ENCODE measurements at places on chromosomes 4 and X. TPM values are rescaled to one million over a fixed set of nuclear protein-coding genes. Genes with fewer than 3 reads are reported as not detected.

- DNase-seq = no peak
Measured at GRCh38 chrX:14505648-14506047, 23.7 kb upstream of the GLRA2 start.

DNA sequence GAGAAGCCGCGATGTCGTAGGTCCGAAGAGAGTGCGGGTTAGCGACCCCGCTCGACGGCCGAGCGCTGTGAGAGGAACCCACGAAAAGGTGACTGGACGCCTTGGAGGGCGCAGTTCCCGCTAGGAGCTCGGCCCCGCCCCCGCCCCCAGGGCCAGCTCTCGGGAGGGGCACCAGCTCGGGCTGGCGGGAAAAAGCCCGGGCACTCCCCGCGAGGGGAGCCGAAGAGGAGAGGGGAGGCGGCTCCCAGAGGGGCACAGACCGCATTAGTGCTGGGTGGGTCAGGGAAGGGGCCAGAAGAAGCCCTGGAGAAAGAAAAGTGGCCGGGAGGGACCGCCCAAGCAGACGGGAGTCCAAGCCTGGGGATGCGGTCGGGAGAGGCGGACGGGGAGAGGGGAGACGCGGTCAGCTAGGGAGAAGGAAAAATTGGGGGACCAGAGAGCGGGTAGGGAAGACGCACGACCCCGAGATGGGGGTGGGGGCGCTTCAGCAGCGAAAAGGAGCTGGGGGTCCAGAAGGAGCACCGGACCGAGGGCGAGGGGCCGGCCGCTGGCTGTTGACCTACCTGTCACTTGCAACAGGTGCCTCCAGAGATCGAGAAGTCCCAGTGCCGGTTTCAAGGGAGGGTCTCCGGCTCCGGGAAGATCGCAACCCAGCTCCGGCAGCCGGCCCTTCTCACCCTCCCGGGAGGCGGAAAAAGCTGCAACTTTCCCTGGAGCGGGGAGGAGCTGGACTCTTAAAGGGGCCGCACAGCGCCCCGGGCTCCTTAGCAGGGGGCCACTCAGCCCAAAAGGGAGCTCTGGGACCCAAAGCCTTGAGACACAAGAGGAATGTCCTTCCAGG is at the start of gene SYTL4:
SYTL4 (minus strand) TSS at position 681 of the 841 bp plus-strand sequence. CDS start 30,084 bp downstream, outside the sequence.
- no peak for DNase-seq

GRCh38 chrX:17564689-17565409 is 172.4 kb upstream of the SCML1 start:
- no peak for DNase-seq

Gene PTTG2
- 0.78 TPM for total RNA-seq

Gene DGKK
- not detected for total RNA-seq

Gene STK26
- total RNA-seq = 60.0 TPM
